ENCODE measurements at places on chromosomes 16 and 17.
A peak's percentile ranks its signal among the peaks of the same experiment; 100 is the strongest.

DNA sequence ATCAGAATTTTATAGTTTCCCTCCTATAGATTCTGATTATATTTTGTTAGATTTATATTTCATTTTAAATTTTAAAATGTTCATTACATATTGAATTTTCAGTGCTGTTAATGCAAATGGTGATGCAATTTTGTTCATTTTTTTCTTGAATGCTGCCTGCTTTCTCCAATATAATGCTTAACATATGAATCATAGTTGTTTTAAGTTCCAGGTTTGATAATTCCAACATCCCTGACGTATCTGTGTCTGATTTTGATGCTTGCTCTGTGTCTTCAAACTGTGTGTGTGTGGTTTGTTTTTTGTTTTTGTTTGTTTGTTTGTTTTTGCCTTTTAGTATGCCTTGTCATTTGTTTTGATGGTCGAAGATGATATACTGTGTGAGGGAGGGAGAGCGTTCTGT is 134.7 kb upstream of the ELAC2 start:
- no peak for DNase-seq

GRCh38 chr16:4370570-4371356 is 885 bp upstream of the VASN start:
- peak; percentile 53 for DNase-seq

DNA sequence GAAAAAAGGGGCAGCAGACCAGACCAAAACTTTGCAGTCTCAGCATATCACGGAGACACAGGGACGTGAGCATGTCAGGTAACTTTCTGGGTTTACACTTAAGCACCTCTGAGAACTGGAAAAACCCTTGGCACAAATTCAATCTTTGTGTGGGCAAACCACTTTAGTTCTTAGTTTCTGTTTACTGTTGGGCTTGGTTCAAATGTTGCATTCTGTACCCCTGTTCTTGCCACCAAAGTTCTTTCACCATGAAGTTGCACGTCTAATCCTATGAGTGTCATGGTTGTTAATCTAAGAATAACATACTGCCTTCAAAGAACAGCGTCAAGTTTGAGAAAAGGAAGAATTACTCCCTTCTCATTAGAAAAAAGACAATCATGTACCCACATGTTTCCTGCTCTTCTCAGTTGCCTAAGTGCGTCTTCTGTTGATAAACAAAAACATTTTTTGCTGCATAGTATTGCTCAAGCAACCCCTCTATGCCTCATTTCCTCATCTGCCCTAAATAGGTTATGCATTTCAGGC is 11.6 kb downstream of the KRT33A start:
- no peak for DNase-seq

GRCh38 chr17:48505788-48506187 is 25.0 kb downstream of the HOXB1 start:
- DNase-seq, result peak; percentile 51

DNA sequence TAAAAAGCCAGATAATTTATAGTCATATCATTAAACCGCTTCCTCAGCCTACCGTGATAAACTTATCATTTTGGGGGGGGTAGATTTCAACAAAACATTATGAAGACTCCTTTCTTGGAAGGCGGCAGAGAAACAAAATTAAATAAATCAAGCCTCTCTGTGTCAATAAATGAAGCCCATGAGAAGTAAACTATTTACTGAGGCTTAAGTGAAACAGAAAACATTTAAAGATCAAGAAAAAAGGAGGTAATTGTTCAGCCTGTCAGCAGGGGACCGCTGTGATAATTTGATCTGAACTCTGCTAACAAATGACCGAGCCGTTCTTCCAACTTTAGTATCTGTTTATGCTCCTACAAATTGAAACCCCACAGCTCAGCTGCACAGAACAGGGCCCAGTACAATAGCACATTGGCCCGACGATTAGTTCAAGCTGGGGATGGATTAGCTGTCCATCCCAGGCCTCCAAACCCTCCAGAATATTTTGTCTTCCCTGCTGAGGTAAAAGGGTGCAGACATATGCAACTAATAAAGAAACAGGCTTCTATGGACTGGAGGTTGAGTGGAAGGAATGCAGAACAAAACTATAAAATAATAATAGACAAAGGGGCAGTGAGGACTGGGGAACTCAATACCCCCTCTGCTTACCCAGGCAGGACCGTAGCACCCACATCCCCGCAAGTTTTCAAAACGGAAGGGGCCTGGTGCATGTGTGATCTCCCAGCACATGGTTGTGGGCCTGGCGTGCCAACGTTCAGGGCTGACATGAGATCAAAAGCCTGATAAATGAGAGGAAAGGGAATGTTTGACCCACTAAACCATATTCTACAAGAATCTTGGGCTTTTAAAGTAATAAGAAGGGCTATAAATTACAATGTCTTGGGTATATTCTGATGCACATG is 298.1 kb upstream of the IRX5 start:
- no peak for DNase-seq

DNA sequence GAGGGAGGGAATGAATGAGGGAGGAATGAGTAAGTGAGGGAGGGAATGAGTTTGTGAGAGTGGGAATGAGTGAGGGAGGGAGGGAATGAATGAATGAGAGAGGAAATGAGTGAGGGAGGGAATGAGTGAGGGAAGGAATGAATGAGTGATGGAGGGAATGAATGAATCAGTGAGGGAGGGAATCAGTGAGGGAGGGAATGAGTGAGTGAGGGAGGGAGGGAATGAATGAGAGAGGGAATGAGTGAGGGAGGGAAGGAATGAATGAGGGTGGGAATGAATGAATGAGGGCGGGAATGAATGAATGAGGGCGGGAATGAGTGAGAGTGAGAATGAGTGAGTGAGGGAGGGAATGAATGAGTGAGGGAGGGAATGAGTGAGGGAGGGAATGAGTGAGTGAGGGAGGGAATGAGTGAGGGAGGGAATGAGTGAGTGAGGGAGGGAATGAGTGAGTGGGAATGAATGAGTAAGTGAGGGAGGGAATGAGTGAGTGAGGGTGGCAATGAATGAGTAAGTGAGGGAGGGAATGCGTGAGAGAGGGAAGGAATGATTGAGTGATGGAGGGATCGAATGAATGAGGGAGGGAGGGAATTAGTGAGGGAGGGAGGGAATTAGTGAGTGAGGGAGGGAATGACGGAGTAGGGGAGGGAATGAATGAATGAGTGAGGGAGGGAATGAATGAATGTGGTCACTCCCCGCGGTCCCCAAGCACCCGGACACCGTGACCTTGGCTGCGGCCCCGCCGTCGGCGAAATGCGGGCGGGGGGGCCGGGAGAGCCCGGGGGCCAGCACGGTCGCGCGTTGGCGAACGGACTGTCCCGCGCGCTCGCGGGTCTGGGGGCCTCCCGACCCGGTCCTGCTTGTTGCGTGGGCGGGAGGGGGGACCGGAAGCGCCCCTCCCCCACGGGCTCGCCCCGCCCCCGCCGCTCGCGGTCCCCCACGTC is 1.1 kb upstream of the UBE2I start:
- DNase-seq, result peak; percentile 52

GRCh38 chr16:24013864-24014645 is 178.3 kb downstream of the PRKCB start:
- DNase-seq, result peak; percentile 85

GRCh38 chr17:80989586-80989913 is 2.1 kb upstream of the CHMP6 start:
- DNase-seq, result no peak

- peak; percentile 83 for DNase-seq
These were observed 32.6 kb upstream of the ABCA9 start for GRCh38 chr17:69093279-69093789.

DNA sequence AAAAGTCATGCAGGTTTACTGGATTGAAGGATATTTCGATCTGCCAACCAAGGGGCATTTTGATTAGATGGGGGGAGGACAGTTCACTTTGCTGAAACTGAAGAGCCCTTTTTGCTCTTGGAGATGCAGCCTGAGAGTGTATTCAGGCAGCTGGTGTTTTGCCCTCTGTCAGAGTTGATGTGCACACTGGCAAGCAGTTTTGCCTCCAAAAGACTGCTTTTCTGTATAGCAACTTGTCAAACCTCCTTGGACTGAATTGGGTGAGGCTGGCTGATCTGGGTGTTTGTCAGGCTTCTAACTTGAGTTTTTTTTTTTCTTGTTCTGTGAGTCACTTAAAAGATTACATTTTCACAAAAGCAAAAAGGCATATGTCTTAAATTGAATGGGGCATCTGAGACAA is 22.6 kb upstream of the ANKFN1 start:
- no peak for DNase-seq

DNA sequence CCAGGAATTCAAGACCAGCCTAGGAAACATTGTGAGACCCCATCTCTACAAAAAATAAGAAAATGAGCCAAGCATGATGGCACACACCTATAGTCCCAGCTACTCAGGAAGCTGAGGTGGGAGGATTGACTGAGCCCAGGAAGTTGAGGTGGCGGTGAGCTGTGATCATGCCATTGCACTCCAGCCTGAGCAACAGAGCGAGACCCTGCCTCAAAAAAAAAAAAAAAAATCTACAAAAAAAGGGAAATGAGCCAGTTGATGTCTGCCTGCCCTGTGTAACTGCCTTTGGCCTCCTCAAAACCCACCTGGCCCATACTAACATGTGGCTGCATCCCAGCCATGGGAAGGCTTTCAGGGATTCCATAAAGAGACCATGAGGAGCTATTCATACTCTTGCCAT is 4.5 kb downstream of the RANBP10 start:
- DNase-seq, result no peak

DNA sequence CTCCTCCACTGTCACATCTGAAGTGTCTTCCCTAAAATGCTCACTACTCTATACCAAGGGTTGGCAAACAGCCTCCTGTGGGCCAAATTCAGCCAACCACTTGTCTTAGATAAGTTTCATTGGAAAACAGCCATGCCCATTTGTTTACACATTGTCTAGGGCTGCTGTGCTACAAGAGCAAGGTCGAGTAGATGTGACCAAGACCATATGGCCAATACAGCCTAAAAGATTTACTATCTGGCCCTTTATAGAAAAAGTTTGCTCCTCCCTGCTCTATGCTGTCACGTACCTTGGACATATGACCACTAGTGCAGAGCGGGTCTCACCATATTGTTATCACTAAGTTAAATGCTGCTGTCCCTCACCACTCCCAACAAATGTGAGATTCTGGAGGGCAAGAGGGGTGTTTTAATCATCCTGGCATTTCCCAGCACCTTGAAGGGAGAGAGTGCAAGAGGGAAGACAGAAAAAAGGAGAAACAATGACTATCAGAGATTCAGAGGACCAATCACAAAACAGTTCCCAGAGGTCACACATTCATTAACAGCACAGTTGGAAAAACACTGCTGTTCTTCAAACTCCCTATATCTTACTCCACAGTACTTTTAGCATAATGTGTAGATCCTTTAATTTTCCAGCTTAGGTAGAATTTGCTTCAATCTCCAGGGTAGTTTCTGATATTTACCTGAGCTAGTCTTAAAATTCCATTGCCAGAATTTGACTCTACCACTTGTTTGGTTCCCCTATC is 13.2 kb downstream of the LSM12 start:
- DNase-seq, result no peak

GRCh38 chr16:85014311-85014710 is 3.0 kb upstream of the ZDHHC7 start:
- no peak for DNase-seq

DNA sequence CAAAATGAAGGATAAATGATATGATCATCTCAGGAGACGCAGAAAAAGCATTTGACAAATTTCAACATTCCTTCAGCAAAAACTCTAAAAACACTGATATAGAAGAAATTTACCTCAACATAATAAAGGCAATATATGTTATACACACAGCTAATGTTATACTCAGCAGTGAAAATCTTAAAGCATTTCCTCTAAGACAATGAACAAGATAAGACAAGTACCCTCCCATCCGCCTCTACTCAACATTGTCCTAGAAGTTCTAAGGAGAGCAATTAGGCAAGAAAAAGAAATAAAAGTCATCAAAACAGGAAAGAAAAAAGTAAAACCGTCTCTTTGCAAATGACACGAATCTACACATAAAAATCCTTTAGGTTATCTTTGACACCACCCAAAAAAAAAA is 1432.8 kb downstream of the CDH11 start:
- no peak for DNase-seq

DNA sequence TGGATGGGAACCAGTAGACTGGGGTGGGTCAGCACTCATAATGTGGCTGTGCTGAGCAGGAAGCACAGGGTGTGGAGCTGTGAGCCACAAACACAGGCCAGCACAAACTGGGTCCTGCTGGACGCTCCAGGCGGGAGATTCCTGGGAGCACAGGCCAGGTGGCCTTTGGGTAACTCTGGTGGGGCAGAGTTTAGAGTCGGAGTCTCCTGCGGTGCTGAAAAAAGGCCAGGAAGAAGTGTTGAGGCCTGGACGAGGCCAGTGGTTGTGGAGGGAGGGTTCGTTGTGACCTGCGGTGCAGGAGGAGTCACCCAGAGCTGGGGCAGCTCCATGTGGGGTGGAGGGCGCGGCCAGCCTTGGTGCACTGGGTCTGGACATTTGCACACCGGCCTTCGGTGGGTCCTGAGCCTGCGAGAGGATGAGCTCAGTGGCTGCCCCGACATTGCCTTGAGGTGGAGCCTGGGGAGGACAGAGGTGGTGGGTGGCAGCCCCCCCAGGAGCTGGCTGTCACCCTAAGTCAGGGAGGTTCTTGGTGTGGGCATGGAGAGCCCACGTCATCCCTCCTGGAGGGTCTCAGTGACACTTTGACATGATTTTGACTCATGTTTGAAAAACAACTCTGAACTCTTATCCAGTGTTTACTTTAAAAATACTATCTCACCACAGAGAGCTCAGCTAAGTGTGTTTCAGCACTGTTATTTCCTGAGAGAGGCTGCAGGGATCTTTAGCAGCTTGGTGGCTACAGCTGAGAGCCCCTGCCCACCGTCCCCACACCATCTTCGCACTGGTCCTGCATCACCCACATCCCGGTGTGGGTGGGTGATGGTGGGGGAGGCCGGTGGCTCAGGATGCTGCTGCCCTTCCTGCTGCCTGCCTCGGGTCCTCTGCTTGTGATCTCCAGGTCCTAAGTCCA is 98.7 kb downstream of the NPIPB11 start:
- DNase-seq, result no peak

GRCh38 chr16:22120440-22120839 is 28.1 kb downstream of the VWA3A start:
- no peak for DNase-seq

GRCh38 chr16:24493821-24494220 is 45.5 kb upstream of the RBBP6 start:
- no peak for DNase-seq

- DNase-seq, result peak; percentile 59
These were observed 1.4 kb downstream of the MSL1 start for GRCh38 chr17:40122999-40123810.

- no peak for DNase-seq
These were observed 9.8 kb upstream of the MED11 start for GRCh38 chr17:4721203-4722135.
